ENCODE measurements at places on chromosomes 4 and X. TPM values are rescaled to one million over a fixed set of nuclear protein-coding genes. Genes with fewer than 3 reads are reported as not detected.

GRCh38 chr4:15702941-15703403, at the start of gene BST1:
BST1 (plus strand) TSS chr4:15703065; CDS start chr4:15703145, 80 bp downstream.
- peak; percentile 53 for DNase-seq
- peak within 1 kb of the TSS; percentile 43 for H3K4me3 ChIP-seq
- no peaks in the 10 kb centered on the region for H3K27me3 ChIP-seq
- H3K4me1 ChIP-seq, result no peaks in the 10 kb centered on the region
- no peaks in the 10 kb centered on the region for H3K36me3 ChIP-seq

DNA sequence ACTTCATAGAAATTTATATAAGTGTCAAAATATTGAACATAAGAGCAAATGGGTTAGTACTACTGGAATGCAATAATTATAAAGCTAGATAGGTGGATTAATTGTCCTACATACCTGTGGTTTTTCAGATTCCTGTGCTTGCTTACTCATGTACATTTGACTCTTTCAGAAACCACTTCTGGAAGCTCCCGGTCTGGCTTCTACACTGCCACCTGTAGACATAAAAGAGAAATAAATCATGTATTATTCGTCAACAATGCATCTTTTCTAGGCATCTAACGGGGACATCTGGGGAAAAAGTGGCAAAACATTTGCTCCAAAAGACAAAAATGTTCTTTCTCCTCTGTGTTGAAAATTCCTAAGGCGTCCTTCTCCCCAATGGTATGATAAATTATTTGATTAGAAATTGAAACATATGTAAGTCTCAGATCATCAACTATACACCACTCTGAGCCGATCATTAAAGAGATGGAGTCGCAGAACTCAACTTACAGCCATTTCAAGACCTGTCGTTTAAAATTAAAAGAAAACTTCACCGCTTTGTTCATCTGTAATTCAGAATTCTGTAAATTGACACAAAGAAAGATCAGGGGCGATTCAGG, 648.7 kb upstream of the DIPK2B start:
- no peak for DNase-seq
- H3K4me3 ChIP-seq, result no peak overlapping the region
- H3K27me3 ChIP-seq, result no peaks in the 10 kb centered on the region
- H3K27ac ChIP-seq, result no peak overlapping the region
- H3K4me1 ChIP-seq, result no peaks in the 10 kb centered on the region

GRCh38 chr4:115918149-115918548, 804.7 kb upstream of the NDST4 start:
- H3K27ac ChIP-seq, result no peak overlapping the region
- no peaks in the 10 kb centered on the region for H3K4me1 ChIP-seq
- DNase-seq, result no peak
- H3K27me3 ChIP-seq, result no peaks in the 10 kb centered on the region
- H3K36me3 ChIP-seq, result no peaks in the 10 kb centered on the region

- no peaks in the 10 kb centered on the region for H3K27me3 ChIP-seq
- no peaks in the 10 kb centered on the region for H3K36me3 ChIP-seq
- H3K4me3 ChIP-seq, result no peak overlapping the region
- H3K4me1 ChIP-seq, result no peaks in the 10 kb centered on the region
These were observed 42.4 kb downstream of the CD99L2 start for GRCh38 chrX:150856101-150856500.

DNA sequence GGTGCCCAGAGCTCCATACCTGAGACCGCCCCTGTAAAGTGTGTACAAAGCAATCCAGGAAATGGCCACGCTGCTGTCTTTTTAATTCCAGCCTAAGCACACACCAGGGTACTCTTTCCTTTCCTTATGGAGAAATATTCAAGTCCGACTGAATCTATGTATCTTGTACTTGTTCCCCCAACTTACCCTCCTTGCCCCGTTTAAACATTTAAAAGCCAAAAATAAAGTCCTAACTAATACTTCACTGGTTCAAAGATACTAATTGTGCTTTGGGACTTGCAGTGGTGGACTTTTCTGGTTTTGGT, 731 bp upstream of the AMMECR1 start:
- H3K27ac ChIP-seq, result peak overlapping the region; percentile 85
- H3K4me1 ChIP-seq, result no peaks in the 10 kb centered on the region
- no peaks in the 10 kb centered on the region for H3K36me3 ChIP-seq
- no peak for DNase-seq
- no peaks in the 10 kb centered on the region for H3K27me3 ChIP-seq

Gene CCNB3
- 0.09 TPM for total RNA-seq

DNA sequence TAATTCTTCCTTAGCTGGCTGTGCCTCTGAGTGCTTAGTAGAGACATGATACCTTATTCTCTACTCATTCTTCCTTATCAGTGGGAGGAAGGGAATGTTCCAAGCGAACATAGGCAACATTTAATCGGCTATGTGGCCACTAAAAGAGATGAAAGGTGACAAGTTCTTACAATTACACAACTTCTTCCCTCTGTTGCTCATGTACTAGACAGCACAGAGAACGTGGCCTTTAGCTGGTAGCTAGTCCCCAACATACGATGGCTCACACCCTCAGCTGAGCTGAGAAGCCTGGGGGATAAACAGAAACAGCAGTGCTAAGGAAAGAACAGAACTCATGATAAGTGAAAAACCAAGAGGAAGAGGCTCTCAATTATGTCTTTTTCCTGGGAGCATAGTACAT, 52.2 kb downstream of the APOO start:
- no peak overlapping the region for H3K4me3 ChIP-seq
- DNase-seq, result no peak
- no peak overlapping the region for H3K27ac ChIP-seq
- no peaks in the 10 kb centered on the region for H3K36me3 ChIP-seq
- H3K27me3 ChIP-seq, result no peaks in the 10 kb centered on the region

DNA sequence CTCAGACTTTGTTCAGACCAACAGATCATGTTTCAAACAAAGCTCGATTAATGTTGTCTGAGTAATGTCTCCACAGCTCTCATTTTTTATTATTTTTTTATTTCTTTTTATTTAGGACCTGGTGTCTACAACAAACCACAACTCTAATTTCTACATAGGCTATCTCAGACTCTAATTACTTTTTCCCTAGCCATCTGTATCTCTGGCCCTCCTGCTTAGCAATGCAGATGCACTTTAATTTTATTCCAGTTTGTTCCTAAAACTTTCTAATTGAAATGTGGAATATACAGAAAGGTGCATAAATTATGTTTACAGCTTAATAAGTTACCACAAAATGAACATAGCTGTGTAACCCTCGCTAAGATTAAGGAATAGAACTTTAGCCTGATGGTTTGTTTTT, 119.2 kb upstream of the MID1IP1 start:
- no peak overlapping the region for H3K4me3 ChIP-seq
- no peak overlapping the region for H3K27ac ChIP-seq
- DNase-seq, result no peak
- H3K27me3 ChIP-seq, result no peaks in the 10 kb centered on the region
- no peaks in the 10 kb centered on the region for H3K36me3 ChIP-seq

Gene OPRPN
- not detected for total RNA-seq

- H3K36me3 ChIP-seq, result no peaks in the 10 kb centered on the region
- no peaks in the 10 kb centered on the region for H3K27me3 ChIP-seq
- DNase-seq, result no peak
- H3K4me1 ChIP-seq, result no peaks in the 10 kb centered on the region
- H3K27ac ChIP-seq, result no peak overlapping the region
- no peak overlapping the region for H3K4me3 ChIP-seq
These were observed 77.6 kb upstream of the ITM2A start for GRCh38 chrX:79444694-79445210.

GRCh38 chrX:37888010-37888409, 40.6 kb upstream of the DYNLT3 start:
- H3K4me1 ChIP-seq, result no peaks in the 10 kb centered on the region
- H3K27ac ChIP-seq, result no peak overlapping the region
- no peak for DNase-seq
- no peaks in the 10 kb centered on the region for H3K27me3 ChIP-seq
- H3K36me3 ChIP-seq, result no peaks in the 10 kb centered on the region
- H3K4me3 ChIP-seq, result no peak overlapping the region

- DNase-seq, result no peak
- H3K4me3 ChIP-seq, result no peak overlapping the region
- H3K36me3 ChIP-seq, result no peaks in the 10 kb centered on the region
- H3K4me1 ChIP-seq, result no peaks in the 10 kb centered on the region
These were observed 42.0 kb downstream of the USP26 start for GRCh38 chrX:133054761-133055405.

GRCh38 chr4:19700992-19701391, 550.7 kb upstream of the SLIT2 start:
- H3K36me3 ChIP-seq, result no peaks in the 10 kb centered on the region
- H3K4me3 ChIP-seq, result no peak overlapping the region
- no peaks in the 10 kb centered on the region for H3K4me1 ChIP-seq
- no peak for DNase-seq

DNA sequence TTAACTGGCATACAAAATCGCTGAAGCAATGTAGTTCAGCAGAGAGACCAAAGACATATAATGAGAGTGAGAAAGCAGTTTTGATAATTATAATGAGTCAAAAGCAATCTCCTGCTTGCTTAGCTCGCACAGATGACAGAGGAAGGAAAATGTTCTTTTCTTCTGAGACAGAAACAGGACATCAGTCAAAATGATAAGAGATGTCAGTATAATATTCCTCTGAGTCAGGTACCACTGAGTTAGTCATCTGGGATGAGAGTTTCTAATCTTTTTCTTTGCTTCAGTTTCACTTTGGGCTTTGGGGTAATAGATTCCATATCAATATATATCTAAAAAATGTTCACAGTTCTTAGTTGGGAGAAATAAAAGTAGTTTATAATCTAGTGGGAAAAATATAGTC, 387.2 kb downstream of the PCDH7 start:
- H3K4me3 ChIP-seq, result no peak overlapping the region
- no peaks in the 10 kb centered on the region for H3K27me3 ChIP-seq
- H3K4me1 ChIP-seq, result no peaks in the 10 kb centered on the region
- no peak for DNase-seq
- H3K27ac ChIP-seq, result no peak overlapping the region

DNA sequence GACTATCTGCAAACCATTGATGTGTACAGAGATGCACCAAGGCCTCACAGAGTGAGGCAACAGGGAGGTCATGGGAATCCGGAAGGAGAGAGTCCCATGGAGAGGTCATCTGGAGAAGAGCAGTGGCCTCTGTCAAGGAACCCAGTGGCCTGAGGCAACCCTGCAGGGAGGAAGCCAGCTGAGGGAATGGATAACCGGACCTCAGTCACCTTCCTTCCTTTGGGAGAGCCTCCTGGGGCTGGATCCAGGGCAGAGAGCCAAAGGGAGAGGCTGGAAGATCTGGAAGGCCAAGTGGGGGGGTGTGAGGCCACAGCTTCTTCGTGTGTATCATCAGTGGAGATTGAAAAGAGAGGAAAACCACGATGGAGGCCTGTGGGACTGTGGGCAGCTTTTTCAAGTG, 24.3 kb upstream of the CD38 start:
- peak; percentile 28 for DNase-seq
- no peaks in the 10 kb centered on the region for H3K4me1 ChIP-seq
- H3K27ac ChIP-seq, result no peak overlapping the region

DNA sequence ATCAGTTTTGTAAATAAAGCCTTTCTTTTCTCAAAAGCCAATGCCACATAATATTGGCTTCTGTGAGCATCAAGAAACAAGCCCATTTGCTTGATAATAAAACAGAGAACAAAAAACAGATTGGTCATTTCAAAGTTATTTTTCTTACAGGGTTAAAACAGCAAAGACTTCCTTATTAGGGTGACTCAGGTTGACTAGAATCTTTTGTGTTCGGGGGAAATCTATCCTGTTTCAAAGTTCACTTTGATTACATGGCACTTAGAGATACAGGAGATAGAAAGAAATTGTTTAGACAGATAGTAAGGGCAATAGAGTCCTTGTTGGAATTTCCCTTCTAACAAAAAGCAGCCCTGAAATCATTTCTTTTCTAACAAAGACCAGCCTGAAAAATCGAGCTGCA, 170.0 kb upstream of the GLRA2 start:
- DNase-seq, result no peak
- H3K4me3 ChIP-seq, result no peak overlapping the region
- H3K27me3 ChIP-seq, result no peaks in the 10 kb centered on the region
- H3K4me1 ChIP-seq, result no peaks in the 10 kb centered on the region
- no peaks in the 10 kb centered on the region for H3K36me3 ChIP-seq
- H3K27ac ChIP-seq, result no peak overlapping the region

Gene GBA3
- total RNA-seq, result not detected

DNA sequence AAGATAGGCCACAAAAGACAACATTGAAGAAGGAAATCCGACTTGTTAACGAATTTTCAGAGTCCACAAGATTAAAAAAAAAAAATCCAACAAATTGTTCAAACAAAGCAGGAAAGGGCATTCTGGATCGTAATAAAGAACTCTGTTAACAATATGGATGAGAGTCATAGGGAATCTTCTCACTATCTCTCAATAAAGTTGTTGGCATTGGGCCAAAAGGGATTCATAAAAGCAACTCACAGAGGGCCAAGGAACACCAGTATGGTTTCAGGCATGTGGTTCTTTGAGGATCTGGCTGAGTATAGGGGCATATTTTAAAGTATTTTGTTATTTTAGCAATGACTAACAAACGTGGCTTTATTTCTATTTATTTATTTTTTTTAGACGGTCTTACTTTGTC, 49.5 kb downstream of the SHISA3 start:
- H3K4me3 ChIP-seq, result no peak overlapping the region
- DNase-seq, result no peak
- H3K27me3 ChIP-seq, result no peaks in the 10 kb centered on the region
- no peaks in the 10 kb centered on the region for H3K36me3 ChIP-seq
- H3K4me1 ChIP-seq, result no peaks in the 10 kb centered on the region

DNA sequence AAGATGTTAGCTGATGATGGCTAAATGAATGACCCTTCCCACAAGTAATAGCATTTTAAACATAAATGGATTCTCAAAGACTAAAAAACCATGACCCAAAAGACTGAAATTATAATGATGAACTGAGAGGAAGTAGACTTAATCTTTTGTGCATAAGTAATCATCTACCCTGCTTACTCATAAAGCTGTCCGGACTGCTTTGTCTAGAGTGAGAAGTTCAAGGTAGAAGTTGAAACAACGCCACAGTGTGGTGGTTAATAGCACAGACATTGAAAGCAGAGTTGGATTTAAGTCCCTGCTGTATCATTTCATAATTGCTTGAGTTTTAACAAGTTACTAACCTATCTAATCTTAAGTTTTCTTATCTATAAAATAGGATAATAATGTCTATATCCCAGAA, 346.6 kb downstream of the CENPC start:
- H3K27me3 ChIP-seq, result no peaks in the 10 kb centered on the region
- H3K4me1 ChIP-seq, result no peaks in the 10 kb centered on the region
- H3K27ac ChIP-seq, result no peak overlapping the region
- DNase-seq, result no peak
- H3K4me3 ChIP-seq, result no peak overlapping the region
- H3K36me3 ChIP-seq, result no peaks in the 10 kb centered on the region

Gene MEPE
- not detected for total RNA-seq

DNA sequence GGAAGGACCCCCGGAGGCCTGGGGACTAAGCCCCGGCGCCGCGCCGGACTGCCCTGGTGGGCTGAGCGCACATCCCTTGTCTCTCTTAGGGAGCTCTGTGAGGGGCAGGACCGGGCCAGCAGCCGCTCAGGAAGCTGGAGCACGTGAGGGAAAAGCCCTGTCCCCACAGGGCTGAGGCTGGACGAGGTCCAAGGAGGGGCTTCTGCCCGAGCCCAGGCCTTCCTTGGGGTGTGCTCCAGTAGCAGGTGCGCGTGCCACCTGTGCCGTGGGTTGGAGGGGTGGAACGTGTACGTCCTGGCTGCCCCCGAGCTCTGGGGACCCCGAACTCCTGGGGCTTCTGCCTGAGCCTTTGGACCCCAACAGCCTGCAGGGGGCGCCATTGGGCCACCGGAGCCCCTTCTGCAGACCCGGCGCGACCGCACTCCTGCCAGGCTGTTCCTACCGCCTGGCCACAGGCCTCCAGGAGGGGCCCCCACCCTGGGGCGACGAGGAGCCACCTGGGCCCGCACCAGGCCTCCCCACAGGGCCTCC, 27.2 kb downstream of the TACC3 start:
- no peak overlapping the region for H3K27ac ChIP-seq
- no peaks in the 10 kb centered on the region for H3K27me3 ChIP-seq
- no peak overlapping the region for H3K4me3 ChIP-seq
- no peaks in the 10 kb centered on the region for H3K4me1 ChIP-seq

Gene PCSK1N
- total RNA-seq, result 3.0 TPM

Data from uterus (tissue), 4 donors.